ENCODE measurements at places on chromosomes 16 and 17.
A peak's percentile ranks its signal among the peaks of the same experiment; 100 is the strongest.

- DNase-seq: no peak
Observed at GRCh38 chr16:84625556-84625955, 7.7 kb upstream of the COTL1 start.

DNA sequence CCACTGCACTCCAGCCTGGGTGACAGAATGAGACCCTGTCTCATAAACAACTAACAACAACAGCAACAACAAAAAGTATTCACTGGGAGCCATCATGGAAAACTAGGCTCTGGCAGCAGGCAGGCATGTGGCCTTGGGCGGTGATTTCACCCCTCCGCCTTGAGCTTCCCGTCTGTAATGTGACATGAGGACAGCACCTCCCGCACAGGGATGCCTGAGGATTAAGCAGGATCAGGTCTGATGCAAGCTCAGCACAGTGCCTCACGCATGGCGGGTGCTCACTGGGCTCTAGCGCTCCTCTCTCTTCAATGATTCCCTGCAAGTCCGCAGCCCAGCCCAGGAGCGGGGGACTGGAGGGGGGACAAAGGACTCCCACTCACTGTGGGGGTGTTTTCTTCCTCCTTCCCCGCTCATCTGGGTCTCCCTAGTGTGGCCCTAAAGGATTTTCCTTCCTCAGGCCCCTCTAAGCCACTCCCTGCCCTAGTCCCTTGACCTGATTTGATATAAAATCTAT lies 2.8 kb downstream of the PLCD3 start:
- no peak for DNase-seq

GRCh38 chr16:89971495-89972243 lies 23.1 kb downstream of the DEF8 start:
- peak; percentile 25 for DNase-seq

- DNase-seq: no peak
Observed at GRCh38 chr16:1042866-1043265, 29.7 kb upstream of the SSTR5 start.

DNA sequence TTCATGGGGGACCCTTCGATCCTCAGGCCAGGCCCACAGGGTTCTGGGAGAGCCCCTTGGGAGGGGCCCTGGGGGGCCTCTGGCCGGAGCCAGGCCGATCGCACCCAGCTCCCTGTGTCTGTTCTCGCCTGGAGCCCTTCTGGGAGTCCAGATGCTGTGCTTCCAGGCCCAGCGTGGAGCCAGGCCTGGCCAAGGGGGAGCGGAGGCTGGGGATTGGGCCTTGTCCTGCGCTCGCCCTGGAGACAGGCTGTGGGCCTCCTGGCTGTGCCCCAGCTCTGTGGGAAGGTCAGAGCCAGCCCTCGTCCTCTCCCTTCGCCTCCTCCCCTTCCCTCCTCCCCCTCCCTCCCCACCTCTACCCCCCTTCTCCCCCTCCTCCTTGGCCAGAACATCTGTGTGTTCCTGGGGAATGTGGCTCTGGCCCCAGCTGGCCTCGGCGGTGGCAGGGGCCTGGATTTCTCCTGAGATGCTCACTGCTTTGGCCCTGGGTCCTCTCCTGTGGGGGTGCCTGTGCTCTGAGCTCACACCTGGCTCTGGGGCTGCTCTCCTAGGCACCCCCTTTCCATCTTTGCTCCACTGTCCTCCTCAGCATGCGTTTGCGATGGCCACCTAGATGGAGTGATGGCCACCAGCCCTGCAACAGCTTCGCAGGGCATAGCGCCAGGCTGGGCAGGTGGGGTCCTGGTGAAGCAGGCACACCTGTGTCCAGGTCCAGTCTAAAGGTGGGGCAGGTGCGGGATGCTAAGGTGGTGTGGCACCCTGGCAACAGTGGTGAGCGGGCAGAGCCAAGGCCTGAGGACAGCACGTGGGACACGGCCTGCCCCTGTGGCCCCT lies 90.6 kb upstream of the CIBAR2 start:
- DNase-seq: peak; percentile 57

GRCh38 chr17:80114758-80115157 lies 13.4 kb downstream of the GAA start:
- DNase-seq: no peak

- no peak for DNase-seq
Observed at GRCh38 chr16:63458846-63459245, 1422.6 kb upstream of the CDH8 start.

DNA sequence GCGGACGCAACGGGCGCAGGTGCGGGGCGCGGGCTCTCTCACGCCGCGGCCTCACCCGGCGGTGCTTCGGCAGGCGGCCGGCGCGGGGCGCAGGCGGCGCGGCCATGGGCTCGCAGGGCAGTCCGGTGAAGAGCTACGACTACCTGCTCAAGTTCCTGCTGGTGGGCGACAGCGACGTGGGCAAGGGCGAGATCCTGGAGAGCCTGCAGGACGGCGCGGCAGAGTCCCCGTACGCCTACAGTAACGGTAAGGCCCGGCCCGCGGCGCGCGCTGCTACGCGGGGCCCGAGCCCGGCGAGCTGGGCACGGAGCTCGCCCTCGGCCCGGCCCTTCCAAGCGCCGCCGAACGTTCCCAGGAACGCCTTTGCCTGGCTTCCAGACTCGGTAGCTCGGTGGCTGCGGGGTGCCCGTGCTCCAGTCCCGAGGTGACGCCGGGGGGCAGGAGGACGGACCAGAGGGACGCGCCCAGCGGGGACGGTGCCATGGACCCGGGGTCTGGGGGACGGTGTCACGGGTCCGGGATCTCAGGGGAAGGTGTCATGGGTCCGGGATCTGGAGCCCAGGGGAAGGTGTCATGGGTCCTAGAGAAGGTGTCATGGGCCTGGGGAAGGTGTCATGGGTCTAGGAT lies 435 bp downstream of the RAB40C start:
- DNase-seq: no peak

DNA sequence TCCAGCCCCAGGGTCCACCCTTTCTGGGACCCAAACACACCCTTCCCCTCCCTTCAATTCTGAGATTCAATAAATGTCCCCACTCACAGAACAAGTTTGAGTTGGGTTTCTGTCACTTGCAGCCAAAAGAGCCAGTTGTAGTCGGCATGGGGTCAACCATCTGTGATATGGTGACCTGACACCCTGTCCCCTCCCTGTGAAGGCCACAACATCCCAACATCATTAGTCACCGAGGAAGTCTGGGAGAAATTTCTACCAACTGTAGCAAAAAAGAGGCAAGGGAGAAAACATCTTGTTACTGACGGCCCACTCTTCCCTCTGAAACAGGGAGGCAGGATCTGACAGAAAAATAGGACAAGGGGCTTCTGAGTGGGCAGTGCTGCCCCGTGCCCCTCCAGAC lies 638 bp upstream of the LYZL6 start:
- DNase-seq: no peak

DNA sequence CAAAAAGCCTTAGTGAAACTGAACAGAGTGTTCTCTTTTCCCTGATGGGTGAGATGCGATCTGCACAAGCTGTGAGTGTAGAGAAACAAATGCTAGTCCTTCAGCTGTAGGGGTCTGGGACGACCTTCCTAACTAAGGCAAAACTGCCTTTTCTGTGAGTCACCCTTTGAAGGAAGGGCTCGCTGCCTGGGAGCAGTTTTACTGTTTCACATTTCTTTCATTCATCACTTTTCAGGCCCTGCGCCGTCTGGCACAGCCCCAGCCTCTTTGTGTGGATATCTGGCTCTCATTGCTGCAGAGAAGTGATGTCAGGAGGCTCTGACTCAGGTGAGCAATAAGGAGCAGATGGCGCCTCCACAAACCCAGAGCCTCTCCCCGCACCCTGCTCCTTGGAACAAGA lies 57.4 kb downstream of the HS3ST3A1 start:
- no peak for DNase-seq

- no peak for DNase-seq
Observed at GRCh38 chr17:2241823-2242222, 61.8 kb downstream of the SMG6 start.

DNA sequence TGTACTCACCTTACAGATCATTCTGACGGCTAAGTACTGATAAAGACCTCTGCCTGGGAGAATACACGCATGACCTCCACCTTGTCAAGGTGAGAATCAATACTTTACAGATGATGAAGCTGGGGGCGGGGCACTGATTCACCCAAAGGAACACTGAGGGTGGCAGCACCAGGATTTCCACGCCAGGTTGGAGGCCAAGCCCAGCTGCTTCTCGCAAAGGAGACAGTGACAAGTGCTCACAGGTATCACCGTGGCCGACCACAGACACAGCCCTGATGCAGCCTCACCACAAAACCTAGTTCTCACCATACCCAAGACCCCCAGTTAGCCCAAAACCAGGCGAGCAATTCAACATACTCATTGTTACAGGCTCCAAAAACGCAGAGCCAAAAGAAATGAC lies 434.2 kb downstream of the SOX9 start:
- DNase-seq: no peak

DNA sequence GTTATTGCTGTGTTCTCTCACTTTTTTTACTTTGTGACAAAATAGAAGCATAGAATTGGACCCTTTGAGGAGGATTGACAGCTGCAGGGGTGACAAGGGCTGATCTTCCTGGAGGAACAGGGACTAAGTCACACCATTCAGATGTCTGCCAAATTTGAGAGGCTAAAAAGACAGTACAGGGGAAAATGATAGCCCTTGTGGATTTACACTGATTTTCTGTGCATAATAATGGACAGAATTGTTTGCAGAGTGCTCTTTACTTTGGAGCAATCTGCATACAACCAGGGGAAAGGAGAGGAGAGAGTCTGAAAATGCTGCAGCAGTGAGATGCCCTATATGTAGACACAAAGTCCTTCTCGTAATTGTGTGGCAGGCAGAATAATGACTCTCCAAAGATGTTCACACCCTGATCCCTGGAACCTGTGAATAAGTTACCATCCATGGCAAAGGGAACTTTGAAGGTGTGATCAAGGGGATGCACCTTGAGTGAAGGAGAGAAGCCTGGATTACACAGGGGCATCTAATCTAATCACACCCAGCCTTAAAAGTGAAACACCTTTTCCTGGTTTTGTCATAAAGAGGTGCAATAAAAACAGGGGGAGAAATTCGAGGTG lies 221.4 kb upstream of the CPHXL start:
- no peak for DNase-seq

GRCh38 chr17:47220531-47220999 lies 11.4 kb downstream of the MYL4 start:
- no peak for DNase-seq

DNA sequence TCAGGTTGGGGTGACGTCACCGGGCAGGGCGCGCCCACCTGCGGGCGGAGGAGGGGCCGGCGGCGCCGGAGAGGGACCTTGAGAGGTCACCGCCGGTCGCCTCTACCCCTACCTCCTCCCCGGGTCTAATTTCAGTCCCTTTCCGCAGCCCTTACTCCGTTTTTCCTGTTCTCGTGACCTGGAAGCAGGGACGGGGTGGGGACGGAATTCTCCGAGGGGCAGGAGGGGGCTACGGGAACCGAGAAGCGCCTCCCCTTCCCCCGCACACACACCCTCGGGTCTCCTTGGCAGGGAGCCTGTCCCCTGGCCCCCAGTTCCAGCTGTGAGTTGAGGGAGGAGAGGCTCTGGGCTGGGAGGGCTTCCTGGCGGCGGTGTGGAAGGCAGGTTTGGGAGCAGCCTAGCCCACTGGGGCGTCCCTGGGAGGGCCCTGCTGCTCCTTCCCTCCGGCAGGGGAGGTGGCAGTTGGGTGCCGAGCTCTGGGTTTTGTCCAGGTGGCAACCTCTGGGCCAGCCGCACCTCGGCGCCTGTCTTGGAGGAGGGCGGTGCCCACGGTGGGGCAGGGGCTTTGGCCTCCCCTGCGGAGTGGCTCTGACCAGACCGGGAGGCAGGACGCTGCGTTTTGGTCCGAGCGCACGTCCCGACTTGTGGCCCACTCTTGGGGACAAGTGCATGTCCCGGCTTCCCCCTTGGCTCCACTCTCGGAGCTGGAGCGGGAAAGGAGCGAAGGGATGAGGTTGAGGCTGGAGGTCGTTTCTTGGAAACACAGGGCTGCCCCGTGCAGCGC lies 773 bp downstream of the SYNGR3 start:
- DNase-seq: peak; percentile 87

GRCh38 chr17:9239793-9240658 lies 218.7 kb downstream of the NTN1 start:
- peak; percentile 61 for DNase-seq

DNA sequence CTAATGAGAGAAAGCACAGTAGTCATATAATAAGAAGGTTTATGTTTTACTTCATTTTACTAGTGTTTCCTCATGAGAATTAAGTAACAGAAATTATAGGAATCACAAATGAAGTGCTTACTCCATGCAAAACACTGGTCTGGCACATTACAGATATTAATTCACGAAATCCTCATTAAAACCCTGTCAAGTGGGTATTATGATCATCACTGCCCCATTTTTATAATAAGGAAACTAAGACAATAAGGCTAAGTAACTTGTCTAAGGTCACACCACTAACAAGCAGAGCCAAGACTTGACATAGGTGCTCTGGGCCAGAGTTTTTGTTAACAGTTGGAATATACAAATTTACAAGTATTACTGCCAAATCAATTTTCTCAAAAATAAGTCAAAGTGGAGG lies 83.0 kb downstream of the KANSL1 start:
- DNase-seq: no peak
